Caki2 (cell line): ENCODE measurements at places on chromosomes 4 and X.

- peak; percentile 71 for DNase-seq
Measured at GRCh38 chr4:153083447-153083947, 120.7 kb upstream of the TRIM2 start.

- DNase-seq: no peak
Measured at GRCh38 chr4:42985976-42986375, 93.5 kb downstream of the GRXCR1 start.

GRCh38 chrX:39591099-39591498 is 506.7 kb downstream of the BCOR start:
- no peak for DNase-seq

- peak; percentile 72 for DNase-seq
Measured at GRCh38 chrX:97389761-97390192, 506.1 kb downstream of the RPA4 start.

DNA sequence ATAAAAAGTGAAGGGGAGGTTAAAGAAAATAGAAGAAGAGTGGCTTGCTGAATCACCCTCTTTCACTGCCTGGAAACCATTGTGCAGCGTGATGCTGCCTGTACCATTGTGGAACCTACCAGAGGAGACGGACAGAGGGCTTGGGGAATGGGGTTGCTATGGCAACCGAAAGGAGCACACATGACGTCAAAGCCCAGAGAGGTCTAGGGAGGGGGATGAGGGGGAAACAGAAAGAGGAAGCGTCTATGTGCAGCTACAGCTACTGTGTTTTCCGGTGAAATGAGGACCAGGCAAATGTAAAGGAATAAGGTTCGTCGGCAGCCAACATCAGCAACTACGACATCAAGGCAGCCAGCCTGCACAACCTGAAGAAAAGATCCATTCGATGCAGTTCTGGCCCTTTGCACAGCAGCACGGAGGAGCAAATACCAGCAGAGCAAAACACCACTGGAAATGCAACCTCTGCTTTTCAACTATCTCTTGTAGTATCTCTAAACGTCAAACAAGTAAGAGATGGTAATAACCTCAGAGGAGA is at the start of gene MAPK10:
MAPK10 (minus strand) TSS at position 110 of the 535 bp plus-strand sequence.
- no peak for DNase-seq

DNA sequence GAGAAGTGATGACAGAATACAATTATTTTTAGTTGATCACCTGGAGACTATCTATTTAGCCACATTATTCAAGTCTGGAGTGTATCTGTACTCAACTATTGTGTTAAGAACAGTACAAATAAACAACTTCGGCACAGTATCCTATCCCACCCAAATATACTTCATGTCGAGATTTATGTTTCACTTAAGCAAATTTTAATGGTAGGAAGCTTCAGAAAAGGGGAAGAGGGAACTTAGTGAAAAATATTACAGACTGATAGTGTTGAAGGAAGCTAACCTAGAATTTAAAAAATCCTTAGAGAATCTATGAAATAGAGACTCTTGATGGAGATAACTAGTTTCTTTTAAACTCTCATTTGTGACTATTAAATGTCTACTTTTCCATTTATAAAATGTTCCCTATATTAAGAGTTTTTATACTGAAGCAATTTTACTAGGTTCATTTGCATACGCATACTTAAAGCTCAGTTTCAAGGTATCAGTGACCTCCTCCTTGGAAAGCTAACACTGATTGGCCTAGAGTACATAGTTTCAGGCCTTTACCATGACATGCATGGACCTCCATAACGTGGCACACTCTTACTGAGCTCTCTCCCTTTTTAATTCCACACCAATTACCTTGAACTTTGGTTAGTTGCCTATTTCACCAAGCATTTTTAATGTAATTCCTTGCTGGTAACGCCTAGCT is 197.7 kb downstream of the CAMK2D start:
- no peak for DNase-seq

DNA sequence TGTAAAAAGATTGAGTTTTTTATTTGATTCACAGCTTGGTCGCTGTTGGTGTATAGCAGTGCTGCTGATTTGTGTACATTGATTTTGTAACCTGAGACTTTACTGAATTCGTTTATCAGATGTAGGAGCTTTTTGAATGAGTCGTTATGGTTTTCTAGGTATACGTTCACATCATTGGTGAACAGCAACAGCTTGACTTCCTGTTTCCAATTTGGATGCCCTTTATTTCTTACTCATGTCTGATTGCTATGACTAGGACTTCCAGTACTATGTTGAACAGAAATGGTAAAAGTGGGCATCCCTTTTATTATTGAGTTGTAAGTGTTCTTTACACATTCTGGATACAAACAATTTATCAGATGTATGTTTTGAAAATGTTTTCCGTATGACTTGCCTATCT is 76.0 kb downstream of the ADGRG4 start:
- DNase-seq: no peak

GRCh38 chr4:146472404-146472803 is 49.3 kb downstream of the SLC10A7 start:
- DNase-seq: no peak

GRCh38 chr4:102683881-102684609 is 76.7 kb downstream of the MANBA start:
- DNase-seq: no peak

- DNase-seq: no peak
Measured at GRCh38 chr4:11428231-11428898, at the start of gene HS3ST1. HS3ST1 (minus strand) TSS chr4:11428894; CDS start chr4:11400005, 28,889 bp downstream.

DNA sequence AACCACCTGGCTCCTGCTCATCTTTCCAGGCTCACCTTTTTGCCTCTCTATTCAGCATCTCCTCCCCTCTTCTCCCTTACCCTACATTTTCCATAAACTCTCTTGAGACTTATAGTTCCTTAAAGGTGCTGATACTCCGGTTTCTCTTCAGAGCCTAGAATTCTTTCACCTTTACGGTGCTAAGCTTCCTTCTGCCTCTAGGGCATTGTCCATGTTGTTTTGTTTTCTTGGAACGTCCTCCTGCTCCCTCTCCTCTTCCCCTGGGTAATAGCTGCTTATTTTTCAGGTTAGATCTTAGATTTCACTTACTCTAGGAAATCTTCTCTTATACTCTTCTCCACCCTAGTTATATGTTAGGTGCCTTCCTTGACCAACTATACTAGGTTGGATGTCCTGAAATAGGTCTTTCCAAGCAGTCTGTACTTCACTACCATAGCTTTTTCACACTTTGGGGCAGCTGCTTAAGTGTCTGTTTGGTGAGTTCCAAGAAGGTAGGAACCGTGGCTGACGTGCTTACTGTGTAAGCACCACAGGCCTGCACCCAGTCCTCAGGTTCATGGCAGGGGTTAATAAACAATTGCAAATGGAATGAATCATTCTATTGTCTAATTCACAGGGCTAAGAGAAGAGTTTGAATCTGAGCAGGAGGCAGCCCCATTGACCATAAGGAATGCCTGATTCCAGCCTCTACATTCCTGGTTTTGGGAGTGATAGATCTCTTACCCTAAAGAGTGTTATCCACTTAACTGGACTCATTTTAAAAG is 227.5 kb downstream of the MGST2 start:
- no peak for DNase-seq

DNA sequence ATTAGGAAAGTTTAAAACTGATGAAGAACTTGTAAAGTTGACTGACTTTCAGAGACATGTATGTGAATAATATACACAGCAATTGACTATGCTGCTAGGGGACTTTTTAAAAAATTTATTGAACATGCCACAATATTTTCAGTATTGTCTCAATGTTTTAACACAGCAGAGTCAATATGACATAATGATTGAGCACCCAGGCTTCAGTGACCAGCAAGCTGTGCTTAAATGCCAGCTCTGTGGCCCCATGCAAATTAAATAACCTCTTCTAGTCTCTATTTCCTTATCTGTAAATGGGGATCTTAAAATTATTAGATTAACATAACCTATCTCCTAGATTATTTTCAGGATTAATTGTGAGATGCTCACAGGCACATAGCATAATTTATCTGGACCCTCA is 56.8 kb upstream of the TXK start:
- DNase-seq: no peak

GRCh38 chr4:120809518-120809917 is 113.0 kb downstream of the PRDM5 start:
- DNase-seq: no peak

DNA sequence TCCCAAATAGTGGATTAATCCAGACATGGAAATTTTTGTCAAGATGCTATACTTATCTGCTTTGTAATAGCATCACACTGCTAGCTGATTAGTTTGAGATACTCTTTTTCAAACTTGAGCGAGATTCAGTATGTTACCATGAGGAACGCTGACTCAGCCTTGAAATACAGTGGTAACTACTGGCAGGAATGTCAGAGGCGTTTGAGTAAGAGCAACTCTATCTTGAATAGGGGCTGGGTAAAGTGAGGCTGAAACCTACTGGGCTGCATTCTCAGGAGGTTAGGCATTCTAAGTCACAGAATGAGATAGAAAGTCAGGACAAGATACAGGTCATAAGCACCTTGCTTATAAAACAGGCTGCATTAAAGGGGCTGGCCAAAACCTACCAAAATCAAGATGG is 2519.6 kb downstream of the ARAP2 start:
- no peak for DNase-seq

DNA sequence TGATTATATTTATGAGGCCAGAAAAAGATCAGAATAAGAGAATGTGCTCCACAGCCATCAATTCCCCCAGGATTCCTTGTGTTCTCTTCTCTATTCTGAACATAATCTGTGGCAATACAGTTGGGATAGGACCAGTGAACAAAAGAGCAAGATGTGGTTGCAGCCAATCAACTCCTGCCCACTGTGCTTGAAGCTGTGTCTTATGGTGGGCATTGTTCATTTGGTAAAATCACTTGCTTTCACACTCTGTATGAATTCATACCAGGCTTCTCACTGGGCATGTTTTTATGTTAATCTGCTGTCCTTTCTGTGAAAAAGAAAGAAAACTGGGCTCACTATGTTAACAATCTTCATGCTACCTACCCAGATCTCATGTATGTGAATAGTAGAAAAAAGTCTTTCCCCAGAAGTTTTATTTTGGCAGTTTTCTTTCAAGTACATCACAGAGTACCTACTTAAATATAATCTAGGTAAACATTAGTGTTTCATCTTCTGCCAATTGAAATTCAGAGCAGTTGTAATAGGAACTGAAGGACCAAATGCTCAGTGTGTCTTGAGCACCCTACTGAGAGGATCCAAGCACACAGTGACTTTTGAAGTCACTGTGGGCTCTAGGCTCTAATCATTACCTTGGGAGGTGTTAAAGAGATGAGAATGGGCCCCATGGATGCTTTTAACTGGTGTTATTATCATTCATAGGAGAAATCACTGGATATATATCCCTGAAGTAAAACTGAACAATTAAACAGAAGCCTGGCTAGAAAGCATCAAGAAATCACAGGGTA is 429.2 kb upstream of the TRAM1L1 start:
- no peak for DNase-seq

GRCh38 chrX:40105835-40106675 is 8.3 kb upstream of the BCOR start:
- DNase-seq: peak; percentile 61

DNA sequence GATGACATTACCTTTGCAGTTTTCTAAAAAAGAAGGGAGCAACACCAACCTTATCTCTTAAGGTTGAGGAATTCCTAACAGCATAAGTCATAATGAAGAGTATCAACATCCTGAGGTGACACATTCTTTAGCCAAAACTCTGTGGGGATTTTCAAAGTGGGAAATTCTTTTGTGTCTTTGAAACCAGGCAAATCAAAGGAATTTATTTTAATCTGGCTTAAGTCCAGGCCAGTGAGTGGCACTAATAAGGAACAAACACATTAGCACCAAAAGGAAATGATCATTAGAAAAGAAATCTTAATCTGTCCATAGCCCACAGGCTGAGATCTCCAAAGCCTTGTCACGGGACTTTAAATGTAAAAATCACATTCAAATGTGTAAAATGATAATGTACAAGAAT is 110.1 kb downstream of the LARP7 start:
- no peak for DNase-seq

GRCh38 chr4:188439641-188440311 is 300.5 kb downstream of the TRIML1 start:
- peak; percentile 34 for DNase-seq

GRCh38 chr4:98599617-98600205 is 58.7 kb downstream of the TSPAN5 start:
- no peak for DNase-seq

- DNase-seq: no peak
Measured at GRCh38 chr4:167715176-167715575, 377.2 kb upstream of the ANXA10 start.

GRCh38 chrX:115650916-115651315 is 89.9 kb downstream of the PLS3 start:
- DNase-seq: peak; percentile 7

DNA sequence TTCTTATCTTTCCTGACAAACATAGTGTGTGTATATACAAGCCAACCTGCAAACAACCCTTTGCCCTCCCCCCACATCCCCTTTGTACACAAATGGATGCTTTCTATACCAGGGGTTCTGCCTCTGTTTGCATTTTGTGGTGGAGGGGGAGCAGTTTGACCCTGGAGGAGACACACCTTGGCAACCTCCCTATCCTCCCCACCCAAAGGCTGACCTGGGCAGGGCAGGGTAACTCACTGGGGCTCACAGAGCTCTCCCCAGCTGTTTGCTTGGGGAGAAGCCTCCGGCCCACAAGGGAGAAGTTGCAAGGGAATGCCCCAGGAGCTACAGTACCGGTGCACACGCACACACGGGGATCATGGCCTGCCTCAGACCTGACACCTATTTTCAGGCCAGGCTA is 372.6 kb downstream of the BCOR start:
- no peak for DNase-seq

DNA sequence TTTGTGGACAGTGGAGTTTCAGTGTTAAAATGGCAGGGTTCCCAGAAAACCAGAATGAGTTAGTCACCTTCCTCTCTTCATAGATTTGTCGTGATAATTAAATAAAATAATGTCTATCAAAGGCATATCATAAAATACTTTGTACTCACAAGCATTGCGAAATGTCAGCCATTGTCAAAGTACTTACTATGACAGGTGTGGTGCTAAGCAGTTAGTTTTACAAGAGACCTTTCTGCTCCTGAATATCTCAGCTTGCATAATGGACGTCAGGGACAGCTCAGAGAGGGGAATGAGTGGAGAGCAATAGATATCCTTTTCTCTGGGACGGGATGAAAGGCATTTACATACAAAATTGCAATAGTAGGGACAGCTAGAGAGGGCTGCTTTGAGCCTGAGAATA is 560.9 kb downstream of the KCNIP4 start:
- DNase-seq: no peak

DNA sequence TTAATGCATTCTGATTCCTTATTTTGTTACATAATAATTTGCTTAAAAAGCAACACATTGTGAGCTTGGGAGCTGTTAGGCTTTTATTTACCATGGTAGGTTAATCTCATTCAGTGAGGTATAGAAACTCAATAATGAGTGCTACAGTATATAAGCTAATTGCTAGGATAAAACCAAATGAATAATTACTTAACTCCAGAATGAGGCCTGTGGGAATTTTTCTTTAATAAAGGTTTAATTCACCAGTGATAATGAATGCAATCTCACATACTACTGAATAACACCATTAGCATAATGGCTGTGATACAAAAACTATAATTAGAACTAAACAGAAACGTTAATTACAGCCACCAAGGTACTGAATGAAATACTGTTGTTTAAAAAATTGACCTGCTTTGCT is 326.3 kb downstream of the IQCM start:
- no peak for DNase-seq
